RWPE1 (cell line): ENCODE measurements at places on chromosomes 3 and 15.

DNA sequence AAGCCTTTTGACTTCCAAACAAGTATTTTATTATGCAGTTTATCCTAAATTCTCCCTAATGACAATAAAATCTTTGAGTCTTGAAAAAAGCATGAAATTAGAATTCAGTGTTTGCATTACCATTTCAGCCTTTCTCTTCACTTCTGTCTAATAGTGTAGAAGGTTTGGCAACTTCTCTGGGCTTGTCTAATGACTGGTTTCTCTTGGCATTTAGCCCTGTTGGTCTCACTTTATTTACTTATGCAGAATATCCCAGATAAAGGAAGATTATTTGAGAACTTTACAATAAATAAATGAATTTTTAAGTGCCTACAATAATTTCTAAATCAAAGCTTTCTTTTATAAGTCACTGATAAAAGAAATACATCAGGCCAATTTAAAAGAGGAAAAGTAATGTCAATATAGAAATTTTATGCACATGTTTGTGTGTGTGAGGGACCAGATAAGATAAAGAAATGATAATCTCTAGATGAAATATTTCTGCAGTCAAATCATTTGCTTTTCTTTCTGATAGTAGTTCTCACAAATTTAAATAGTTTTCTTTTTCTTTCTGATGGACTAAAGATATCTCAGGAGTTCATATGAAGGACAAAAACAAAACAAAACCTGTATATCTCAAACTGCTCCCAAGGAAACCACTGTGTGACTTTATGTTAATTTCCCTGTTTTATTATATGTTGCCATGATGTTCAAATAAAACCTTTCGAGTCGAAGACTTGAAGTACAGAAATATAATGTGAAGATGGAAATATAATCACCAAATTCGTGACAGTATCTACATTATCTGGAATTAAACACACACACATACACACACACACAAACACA, 533.1 kb upstream of the CBLB start:
- DNase-seq, result no peak

DNA sequence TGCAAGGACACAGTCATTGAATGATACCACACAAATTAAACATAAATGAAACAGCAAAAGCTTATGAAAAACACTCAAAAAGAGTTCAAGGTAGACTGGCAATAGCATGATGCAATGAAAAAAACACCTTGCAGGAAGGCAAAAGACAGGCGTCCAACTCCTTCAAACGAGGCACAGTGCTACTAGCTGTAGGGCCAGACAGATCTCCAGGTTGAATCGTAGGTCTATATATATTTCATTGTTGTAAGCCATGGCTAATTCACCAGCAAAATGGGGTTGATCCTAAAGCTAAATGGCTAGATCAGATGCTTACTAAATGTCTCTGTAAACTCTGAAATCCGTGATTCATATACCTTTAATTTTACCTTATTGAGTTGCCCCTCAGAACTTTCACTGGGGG, 94.2 kb downstream of the THRB start:
- no peak for DNase-seq

- DNase-seq, result no peak
Measured at GRCh38 chr3:50350213-50350526, 405 bp downstream of the NPRL2 start.

DNA sequence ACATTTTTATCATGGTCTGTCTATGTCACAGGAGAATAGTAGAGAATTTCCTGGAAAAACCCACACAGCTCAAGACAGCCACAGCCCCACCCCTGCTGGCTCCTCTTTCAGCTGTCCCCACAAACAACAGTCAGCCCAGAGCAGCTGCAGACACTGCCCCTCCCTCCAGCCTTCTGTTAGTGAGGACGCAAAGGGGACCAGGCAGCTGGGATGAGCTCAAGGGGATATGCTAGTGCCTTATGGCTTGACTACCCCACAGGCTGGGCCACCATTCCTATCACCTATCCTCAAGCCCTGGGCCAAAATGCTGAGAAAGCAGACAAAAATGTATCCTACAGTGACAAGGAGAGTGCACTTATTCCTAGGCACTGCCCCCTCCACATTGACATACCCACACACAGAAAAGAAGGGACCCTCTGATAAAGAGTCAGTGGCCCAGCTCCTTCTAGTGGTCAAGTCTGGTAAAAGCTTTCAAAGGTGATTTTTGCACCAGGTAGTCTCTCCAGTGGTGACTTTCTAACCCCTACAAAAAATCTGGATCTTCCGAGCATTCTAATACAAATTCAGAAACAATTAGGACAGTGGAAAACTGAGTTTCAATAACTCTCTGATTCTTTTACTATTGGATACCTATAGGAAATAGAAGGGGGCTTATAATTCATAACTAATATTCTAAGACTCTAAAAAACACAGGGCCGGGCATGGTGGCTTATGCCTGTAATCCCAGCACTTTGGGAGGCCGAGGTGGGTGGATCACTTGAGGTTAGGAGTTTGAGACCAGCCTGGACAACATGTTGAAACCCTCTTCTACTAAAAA, 3.0 kb upstream of the MAP1A start:
- no peak for DNase-seq

DNA sequence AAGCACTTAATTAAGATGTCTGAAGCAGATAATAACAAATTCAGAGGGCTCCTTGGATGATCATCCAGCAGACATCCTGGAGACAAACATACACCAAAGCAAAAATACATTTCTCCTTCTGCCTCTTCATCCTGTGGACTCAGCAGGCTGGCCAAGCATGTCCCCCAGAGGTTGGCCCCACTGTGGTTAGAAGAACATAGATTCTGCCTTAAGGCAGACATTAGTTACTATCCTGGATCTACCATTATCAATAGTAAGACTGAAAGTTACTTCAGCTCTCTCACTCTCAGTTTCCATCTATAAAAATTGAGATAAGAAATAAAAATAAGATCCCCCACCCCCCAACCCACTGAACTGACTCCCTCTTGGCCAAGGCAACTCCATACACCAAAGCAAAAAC, 28.6 kb upstream of the TGFBR2 start:
- no peak for DNase-seq

GRCh38 chr15:71397377-71397776, 282.1 kb downstream of the THSD4 start:
- DNase-seq, result no peak
